NCI-H2081 treated with DMSO at 0.1 percent for 48 hours (cell line): ENCODE measurements at places on chromosomes 16 and 17.

DNA sequence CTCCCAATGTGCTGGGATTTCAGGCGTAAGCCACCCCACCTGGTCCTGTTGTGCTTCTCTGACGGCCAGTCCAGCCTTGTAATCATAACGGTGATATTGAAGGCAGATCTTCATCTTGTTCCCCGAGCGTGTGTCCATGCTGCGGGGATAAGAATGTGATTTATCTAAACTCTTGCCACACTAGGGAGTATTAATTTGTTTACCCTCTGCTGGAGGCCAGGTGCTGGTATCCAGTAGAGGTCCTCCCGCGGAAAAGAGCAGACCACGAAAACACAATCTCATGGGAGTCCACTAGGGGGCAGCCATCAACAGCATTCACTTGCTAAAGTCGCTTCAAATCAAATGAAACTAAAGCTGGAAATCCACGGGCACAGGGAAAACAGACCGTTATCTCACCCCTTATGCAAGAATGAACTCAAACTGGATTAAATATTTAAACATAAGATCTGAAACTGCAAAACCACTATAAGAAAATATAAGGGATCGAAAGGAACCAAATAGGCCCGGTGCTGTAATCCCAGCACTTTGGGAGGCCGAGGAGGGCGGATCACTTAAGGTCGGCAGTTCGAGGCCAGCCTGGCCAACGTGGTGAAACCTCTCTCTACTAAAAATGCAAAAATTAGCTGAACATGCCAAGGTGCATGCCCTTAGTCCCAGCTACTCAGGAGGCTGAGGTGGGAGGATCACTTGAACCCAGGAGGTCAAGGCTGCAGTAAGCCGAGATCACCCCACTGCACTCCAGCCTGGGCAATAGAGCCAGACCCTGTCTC lies 22.3 kb upstream of the RBBP6 start:
- peak; percentile 22 for DNase-seq

DNA sequence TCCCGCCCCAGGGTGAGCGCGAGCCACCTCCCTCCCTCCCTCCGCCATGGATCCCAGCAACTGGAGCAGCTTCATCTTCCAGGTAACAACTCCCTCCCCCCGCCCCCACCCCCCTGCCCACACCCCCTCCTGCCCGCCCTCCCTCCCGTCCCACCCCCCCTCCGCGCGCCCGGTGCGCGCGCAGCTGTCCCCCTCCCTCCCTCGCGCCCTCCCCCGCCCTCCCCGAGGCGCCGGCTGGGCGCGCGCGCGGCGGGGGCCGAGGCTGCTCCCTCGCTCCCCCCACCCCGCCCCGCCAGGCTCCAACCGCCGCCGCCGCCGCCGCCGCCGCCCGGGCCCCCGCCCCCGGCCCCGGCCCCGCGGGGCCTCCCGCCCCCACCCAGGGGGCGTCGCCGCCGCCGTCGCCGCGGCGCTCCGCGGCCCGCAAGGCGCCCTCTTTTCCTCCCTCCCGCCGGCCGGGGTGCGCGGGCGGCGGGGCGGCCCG lies at the start of gene MAZ:
MAZ (plus strand) TSS at position 431 of the 481 bp plus-strand sequence. CDS start 173 bp downstream, outside the sequence.
- DNase-seq, result no peak

GRCh38 chr17:28128779-28129178 lies 86.3 kb downstream of the NLK start:
- DNase-seq, result no peak

- DNase-seq, result no peak
These were observed 19.6 kb upstream of the PHF12 start for GRCh38 chr17:28970879-28971278.

DNA sequence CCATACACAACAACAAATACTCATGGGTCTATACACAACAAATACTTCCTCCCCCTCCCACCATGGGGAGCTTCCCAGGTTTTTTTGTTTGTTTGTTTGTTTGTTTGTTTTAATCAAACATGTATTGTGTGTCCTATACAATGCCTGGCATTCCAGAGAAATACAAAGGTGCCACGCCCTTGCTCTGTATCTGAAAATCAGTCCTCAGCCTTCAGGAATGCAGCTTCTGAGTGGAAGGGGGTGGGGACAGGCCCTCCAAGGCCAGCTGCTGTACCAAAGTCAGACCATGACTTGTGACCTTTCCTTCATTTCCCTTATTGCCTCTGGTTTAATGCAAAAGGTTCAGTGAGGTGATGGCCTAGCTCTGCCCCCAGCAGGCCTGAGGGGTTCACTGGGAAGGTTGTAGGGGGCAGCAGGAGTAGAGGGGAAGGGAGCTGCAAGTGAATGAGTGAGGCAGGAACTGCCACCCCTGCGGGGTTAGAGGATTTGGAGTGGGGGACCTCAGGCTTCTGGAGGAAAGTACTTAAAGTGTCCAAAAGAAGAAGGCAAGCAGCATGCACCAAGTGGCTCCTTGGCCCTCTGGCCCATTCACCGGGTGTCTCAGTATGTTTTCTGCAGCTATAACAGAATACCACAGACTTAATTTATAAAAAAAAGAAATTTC lies 105.2 kb downstream of the CLEC16A start:
- DNase-seq, result no peak

- no peak for DNase-seq
These were observed 330.1 kb downstream of the CDH11 start for GRCh38 chr16:64791756-64792155.

DNA sequence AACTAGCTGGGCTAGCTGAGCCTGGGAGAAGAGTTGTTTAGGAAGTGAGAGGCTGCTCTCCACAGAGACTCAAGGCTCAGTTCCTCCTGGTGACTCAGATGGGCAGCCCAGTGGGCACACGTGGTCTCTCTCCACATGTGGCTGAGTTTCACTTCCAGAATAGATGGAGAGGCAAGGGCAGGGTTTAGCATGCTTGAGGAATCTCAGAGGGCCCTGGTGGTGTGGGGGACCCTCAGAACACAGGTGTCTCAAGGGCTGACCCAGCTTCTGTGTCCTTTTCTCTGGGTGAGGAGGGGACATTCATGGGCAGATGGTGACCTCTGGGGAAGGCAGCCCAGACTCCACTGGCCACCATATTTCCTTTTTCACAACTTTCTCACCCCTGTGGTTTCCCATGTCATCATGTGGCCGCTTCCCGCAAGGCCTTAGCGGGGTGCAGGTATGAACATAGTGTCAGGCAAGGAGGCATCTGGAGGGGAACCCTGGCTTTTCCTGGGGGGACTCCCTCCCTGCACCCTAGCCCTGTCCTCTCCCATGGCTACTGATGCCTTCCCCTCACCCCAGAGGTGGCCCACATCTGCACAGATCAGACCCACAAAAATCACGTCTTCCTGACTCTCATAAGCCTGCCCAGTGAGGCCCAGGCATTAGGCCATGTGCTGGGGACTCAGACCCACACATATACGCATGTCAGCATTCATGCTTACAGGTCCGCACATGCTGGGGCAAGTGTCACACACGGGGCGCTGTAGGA lies 3.3 kb downstream of the GRN start:
- no peak for DNase-seq

DNA sequence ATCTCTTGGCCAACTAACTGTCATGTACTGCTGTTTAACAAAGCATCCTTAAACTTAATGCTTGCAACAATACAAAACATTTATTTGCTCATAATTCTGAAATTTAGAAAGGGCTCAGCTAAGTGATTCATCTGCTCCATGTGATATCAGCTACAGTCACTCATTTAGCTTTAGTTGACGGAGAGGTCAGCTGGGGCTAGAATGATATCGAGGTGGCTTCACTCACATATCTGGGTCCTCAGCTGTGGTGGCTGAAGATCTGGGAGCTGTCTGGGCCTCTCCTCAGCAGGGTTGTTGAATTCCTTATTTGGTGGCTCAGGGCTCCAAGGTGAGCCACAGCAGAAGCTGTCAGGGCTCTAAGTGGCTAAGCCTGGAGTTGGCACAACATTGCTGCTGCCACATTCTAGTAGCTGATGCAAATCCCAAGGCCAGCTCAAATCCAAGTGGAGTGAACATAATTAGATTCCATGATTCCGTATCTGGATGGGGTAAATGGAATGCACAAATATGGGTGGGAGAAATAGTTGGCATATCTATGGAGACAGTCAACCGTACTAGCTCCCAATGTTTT lies 62.8 kb downstream of the HS3ST3A1 start:
- DNase-seq, result no peak

DNA sequence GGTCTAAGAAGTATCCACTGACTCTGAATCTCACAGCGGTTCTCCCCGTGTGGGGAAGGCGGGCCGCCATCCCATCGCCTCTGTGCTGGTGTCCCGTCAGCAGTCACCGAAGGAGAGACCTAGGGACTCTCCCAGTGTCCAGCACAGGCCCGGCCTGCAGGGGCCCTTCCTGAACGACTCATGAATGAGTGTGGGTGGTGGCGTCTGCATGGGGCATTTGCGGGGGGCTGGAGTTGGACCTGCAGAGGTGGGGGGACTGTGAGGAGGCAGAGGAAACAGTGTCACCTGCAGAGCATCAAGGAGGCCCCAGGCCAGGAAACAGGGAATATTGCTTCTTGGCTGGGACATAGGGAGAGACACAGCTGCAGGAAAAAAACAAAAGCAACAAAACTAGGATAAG lies 10.3 kb downstream of the KCNG4 start:
- DNase-seq, result no peak

DNA sequence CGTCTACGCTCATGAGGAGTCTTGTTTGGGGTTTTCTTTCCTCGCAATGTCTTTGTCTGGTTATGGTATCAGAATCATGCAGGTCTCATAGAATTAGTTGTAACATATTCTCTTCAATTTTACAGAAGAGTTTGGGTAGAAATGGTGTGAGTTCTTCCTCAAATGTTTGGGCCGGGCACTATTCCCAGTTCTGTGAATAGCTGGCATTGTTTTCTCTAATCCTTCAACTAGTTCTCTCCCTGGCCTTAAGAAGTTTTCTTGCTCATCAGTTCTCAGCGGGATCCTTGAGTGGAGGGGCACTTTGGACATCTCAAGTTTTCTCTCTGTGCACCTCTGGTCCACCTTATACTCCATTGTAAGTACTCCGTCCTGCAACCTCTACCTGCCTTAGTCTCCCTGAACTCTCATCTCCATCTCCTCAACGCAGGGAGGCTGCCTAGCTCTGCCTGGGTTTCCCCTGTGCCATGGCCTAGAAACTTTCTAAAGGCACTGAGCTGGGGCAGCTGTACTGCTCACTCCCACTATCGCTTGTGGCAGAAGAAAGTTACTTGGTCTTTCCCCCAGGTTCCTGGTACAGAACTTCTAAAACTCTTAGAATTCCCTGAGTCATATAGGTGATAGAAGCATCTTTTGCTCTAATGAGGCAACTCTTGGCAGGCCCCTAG lies 16.9 kb downstream of the NSMCE1 start:
- no peak for DNase-seq

GRCh38 chr17:10557422-10557821 lies 8.0 kb upstream of the MYH2 start:
- DNase-seq, result no peak

GRCh38 chr16:19382084-19382801 lies 35.4 kb upstream of the TMC5 start:
- no peak for DNase-seq

DNA sequence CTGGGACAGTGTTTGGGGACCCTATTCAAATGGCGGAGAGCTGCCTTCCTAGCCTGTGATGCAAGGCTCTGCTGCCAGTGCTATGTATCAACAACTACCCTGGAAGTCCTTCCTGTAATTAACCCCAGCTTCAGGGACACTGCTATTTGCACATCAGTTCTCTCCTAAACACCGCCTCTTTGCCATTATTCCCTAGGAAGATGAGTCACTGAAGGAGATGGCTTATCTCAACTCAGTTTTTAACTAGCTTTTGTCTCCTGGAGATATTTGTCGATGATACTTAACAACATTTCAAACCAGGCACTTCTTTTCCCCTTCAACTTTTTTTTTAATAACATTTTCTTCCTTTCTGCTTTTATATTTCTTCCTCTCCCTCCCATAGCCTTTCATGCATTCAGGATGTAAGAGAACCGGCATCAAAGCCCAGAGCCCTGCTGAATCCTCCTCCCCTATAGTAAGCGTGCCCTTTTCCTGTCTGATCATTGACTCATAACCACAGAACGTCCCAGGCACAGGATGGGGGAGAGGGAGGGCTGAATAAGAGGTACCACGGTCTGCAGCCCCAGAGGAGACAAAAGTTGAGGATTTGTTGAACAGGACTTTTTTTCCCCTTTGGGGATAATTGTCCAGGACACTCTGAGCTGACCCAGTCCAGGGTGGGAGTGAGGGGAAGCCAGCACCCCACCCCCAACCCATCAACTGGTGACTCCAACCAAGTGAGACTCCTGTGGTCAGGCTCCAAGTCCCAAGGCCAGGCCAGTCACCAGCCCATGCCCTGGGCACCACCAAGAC lies 387.8 kb upstream of the SALL1 start:
- DNase-seq, result no peak

- no peak for DNase-seq
These were observed at the start of gene CA4 for GRCh38 chr17:60149691-60150582. Gene CA4, plus strand, starts transcription at chr17:60149973. Its CDS starts 62 bp downstream, at chr17:60150035.

- no peak for DNase-seq
These were observed 785 bp downstream of the UBALD1 start for GRCh38 chr16:4613636-4614570.

GRCh38 chr16:66167564-66168291 lies 198.8 kb upstream of the CDH5 start:
- DNase-seq, result no peak

GRCh38 chr17:70945386-70945785 lies 776.1 kb downstream of the KCNJ2 start:
- DNase-seq, result no peak

- no peak for DNase-seq
These were observed 581.1 kb upstream of the ZFHX3 start for GRCh38 chr16:73629011-73629410.

DNA sequence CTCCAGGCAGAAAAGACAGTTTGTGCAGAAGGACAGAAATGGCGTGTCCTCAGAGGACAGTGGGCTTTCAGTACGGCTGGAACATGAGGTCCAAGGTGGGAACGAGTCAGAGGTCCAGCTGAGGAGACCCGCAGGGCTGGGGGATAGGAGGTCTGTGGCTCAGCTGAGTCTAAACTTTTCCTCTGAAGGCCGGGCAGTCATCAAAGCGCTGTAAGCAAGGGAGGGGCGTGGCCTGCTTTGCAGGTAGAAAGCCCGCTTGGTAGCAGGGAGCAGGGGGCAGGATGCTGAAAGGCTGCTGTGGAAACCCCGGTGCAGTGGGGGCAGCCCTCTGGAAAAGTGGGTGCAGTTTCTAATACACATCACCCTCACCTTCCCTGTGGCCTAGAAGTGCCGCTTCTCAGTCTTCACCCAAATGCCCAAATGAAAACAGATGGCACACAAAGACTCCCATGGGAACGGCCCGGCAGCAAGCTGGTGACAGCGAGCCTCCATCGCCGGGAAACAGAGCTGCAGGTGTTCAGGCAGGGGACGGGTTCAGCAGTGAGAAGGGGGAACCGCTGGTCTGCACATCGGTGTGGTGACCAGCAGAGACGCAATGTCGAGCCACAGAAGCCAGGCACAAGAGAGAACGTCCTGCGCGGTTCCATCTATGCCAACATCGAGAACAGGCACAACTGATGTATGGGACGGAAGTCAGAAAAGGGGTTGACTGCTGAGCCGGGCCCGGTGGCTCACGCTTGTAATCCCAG lies 12.2 kb upstream of the OSGIN1 start:
- no peak for DNase-seq

GRCh38 chr16:47916266-47916665 lies 239.5 kb downstream of the ABCC12 start:
- no peak for DNase-seq

GRCh38 chr16:67535201-67535600 lies 6.6 kb downstream of the RIPOR1 start:
- no peak for DNase-seq
